Foreskin keratinocyte (primary cell): ENCODE measurements at places on chromosomes 5 and 9. TPM values are rescaled to one million over a fixed set of nuclear protein-coding genes. Genes with fewer than 3 reads are reported as not detected.

DNA sequence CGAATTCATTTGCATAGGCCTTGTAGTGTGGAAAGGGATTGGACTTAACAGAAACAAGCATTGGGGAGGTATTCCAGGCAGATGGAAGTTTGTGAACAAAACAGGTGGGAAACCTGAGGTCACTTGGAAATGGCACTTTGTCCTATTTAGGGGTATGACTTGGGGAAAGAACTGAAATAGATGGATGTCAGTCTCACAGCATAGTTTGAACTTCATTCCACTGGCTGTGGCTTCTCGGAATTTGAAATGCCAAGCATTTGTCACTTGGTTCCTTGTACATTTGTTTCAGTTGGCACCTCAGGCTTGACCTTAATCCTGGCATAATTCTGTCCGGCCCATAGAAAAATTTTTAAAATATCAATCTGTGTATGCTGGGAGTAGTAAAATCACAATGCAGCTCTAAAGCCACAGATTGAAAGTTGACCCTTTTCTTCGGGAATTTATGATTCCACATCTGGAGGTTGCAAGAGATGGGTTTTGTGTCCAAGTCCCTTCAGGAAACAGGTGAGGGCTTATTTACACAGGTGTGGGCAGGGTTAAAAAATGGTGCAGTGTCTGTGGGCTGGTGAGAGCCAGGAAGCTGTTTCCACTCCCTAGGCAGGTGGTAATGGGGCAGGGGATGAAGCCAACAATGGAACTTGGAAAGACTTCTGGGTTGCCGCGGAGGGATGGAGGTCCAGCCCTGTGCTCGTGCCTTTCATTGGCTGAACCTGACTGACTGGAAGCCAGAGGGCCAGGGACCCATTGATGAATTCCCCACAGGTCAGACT, 39.2 kb upstream of the PDE8B start:
- no peak for DNase-seq

Gene POU5F2
- 0.07 and 0.14 TPM in 2 replicates for total RNA-seq

Gene FAM169A
- 22.9 and 25.1 TPM in 2 replicates for total RNA-seq

Gene IRX1
- 7.5 and 11.3 TPM in 2 replicates for total RNA-seq

DNA sequence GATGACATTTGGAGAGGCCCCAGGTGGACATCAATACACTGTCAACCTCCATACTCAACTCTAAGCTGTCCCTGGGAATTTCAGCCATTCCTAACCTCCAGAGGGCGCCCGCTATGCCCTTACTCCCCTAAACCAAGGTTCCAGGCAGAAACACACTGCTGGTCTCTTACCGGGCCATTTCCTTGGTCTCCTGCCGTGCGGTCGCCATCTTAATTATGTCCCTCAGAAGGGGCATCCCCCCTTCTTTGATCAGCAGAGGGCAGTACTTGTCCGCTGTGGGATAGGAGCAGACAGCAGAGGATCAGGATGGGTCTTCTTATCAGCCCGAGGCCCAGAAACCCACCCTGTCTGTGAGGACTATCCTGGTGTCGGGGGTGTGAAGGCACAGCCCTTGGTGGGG, 9.3 kb upstream of the ZDHHC12 start:
- peak; percentile 71 for DNase-seq

Gene CYSRT1
- 0.92 and 1.2 TPM in 2 replicates for total RNA-seq

DNA sequence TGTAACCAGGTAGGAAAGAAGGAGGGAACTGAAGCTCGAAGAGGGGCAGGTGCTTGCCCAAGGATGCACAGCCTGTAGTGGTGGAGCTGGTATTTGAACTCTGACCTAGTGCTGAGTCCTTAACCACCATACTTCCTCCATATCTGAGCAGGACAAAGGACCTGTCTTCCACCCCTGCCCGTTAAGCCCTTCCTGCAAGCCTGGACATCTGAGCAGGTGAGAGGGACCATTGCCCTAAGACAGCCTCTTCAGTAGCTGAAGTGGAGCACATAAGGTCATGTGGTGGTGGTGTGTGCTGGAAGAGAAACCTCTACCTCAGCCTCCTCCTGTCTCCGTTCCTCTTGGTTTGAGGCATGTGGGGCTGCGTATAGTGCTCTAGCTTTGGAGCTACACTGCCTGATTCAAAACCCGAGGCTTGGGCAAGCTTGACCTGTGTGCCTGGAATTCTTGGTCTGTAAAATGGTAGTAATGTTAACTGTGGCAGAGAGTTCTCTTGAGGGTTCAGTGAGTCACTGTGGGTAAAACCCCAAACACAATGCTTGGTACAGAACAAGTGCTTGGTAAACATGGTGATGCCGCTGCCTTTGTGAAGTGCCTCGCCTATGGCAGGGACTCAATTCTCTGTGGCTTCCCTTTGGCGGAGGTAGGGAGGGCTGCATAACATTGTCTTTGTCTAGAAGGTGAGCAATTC, 7.4 kb downstream of the GALNT10 start:
- DNase-seq, result peak; percentile 84

GRCh38 chr9:20512106-20512505, 110.2 kb downstream of the MLLT3 start:
- peak; percentile 21 for DNase-seq

GRCh38 chr9:93111371-93112115, 15.5 kb downstream of the CARD19 start:
- no peak for DNase-seq

- DNase-seq, result no peak
These were observed 26.2 kb downstream of the SLC12A2 start for GRCh38 chr5:128109766-128110165.

DNA sequence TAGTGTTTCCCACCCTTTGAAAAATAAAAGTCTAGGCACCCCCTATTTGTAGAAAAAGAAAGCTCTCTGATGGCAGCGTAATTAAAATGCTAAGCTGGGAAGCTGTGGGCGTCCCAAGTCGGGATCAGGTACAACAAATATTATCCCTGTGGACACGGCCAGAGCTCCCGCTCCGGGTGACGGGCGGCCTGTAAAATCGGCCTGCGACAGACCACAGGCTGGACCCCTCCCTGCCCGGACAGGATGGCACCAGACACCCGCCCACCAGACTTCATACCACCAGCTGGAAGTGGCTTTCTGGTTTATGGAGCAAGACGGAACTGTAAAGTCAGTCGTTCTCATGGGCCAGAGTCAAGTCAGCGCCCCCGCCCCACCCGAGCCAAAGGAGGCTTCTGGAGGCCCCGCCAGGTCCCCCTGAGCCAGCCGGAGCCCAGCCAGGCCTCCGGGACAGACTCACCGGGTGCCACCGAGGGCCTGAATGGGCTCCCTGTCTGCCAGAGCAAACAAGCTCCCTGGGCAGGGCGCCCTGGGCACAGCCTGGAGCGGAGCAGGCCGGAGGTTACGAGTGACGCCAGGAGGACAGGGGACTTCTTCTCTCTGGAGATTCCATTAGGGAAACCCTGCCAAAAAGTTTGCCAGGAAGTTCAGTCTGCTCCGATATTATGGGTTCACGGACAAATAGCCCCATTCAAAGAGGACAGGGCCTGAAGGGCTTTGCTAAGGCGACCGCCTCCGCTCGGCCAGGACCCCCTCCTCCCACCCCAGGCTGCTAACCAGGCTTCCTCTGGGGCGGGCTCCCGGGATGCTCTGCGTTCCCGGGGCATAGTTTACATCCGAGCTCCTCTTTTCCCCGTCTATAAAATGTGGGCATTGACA, 173.7 kb downstream of the ERCC6L2 start:
- DNase-seq, result no peak

DNA sequence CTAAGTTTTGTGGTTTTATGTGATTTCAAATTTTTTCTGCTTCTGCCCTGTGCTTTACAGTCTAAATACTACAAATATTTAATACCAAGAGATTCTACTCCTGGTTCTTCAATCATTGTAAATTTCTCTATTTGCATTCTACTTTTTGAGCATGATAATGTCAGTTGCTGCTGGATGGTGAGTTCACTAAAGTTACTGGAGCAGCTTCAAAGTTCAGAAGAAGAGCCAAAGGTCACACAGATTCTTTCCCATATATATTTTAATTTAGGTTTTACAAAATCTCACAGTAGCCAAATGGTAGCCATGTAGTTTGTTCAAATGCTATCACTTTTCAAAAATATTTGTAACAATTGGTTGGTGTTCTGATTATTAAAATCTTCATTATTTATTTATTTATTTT, 378.7 kb downstream of the TMEM232 start:
- DNase-seq, result no peak

- DNase-seq, result no peak
These were observed 242.6 kb downstream of the HSPA4 start for GRCh38 chr5:133294380-133294779.

DNA sequence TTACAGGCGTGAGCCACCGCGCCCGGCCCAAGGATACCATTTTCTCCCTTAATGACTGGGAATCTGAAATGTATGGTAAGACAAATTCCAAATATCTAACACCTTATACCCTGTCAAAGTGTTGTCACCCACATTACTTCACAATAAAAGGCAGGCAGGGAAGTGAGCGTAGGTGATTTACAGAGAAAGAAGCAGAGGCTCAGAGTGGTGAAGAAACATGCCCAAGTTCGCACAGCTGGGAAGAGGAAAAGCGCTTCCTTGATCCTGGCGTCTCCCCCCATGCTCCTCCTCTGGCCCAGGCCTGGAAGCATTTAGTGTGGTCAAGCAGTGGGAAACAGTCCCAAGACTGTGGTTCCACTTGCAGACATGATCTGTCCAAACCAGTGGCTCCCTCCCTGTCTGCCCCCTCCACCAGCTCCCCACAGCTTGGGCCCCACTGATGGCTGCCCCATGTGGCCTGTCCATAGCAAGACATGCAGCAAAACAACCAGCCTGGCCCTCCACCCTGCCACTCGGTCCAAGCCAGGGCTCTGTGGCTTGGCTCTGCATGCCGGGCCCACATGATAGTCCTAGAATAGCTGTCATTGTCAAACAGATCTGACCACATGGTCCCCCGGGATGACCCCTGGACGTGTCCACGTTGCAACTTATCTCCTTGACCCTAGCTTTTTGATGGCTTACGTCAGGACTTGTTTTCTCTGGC, 107.2 kb downstream of the TTLL11 start:
- DNase-seq, result no peak

DNA sequence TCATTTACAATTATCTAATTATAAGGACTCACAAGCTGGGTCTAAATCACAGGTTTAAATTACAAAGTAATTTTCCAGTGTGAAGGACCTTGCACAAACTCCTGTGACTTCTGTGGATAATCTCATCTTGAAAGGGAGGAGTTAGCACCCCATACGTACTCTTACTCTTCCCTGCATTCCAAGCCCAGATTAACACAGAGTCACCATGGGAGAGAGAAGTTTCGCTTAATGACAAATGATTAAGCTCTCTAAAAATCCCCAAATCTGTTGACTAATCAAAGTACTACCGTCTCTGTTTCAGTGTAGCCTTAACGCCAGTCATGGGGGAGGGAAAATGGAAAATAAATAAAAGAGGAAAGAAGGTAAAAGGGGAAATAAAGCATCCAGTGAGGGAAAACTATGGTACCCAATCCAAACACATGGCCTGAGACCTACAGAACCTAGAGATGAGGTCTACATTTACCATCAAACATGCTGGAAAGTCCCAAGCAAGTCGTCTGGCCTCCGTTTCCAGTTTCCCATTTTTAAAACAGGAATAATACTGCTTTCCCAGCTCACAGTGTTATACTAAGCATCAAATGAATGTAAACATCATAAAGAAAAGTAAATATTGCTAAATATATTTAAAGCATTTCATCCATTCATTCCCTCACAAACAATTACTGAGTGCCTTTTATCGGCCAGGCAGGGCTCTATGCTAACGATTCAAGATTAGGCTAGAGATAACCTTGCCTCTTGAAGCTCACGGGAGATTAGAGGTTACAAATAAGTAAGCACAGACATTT, 63.2 kb downstream of the PCA3 start:
- no peak for DNase-seq

GRCh38 chr9:108512426-108513173, 343.2 kb downstream of the ACTL7B start:
- no peak for DNase-seq

GRCh38 chr5:52922384-52922783, 66.8 kb upstream of the ITGA2 start:
- peak; percentile 97 for DNase-seq
